Omental fat pad (tissue), 4 donors: ENCODE measurements at places on chromosomes 13 and 19. TPM values are rescaled to one million over a fixed set of nuclear protein-coding genes. Genes with fewer than 3 reads are reported as not detected.

The LHFPL6 gene
- 109 TPM for total RNA-seq

The ADPRHL1 gene
- 0.72 TPM for total RNA-seq

The PRTN3 gene
- total RNA-seq: not detected

The THAP8 gene
- total RNA-seq: 4.9 TPM

The LIM2 gene
- total RNA-seq: not detected

The SOX1 gene
- not detected for total RNA-seq

The C19orf12 gene
- 147 TPM for total RNA-seq

The ZIC5 gene
- total RNA-seq: not detected

The NALCN gene
- total RNA-seq: 0.32 TPM

The CEACAM3 gene
- total RNA-seq: not detected

The NLRP5 gene
- not detected for total RNA-seq

DNA sequence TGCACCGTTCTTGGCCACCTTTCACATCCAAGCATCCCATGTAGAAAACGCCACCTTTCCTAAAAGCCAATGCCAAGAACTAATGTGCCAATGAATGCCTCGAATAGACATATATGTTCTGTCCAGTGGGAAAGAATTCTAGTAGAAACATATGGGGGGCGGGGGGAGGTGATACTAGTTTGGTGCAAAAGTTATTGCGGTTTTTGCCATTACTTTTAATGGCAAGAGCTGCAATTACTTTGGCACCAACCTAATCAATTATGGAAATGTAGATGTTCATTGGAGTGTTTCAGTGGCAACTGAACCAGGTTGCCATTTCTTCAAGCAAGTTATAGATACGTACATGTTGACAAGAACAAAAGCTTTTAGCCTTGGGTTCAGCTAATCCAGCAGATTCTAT lies 34.6 kb downstream of the SLC15A1 start:
- no peak for DNase-seq

GRCh38 chr19:5153601-5154128 lies 184.8 kb downstream of the KDM4B start:
- DNase-seq: no peak

DNA sequence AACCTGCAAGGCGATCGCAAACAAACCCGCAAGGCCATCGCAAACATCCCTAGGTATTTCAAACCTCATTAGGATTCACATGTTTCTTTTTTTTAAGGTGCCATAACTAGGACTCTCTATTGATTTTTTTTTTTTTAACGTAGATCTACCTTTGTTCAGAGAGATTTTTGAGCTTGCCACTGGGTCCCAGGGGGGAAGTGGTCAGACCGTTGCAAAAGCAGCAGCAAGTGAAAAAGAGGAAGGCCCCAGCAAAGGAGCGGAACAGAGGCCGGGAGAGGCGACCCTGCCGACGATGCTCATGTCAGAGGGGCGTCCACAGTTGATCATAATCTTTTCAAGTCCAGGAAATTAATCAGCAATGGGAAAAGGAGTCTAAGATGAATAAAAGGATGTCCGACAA lies 32.7 kb upstream of the FLT1 start:
- no peak for DNase-seq

GRCh38 chr13:81606074-81606473 lies 1265.1 kb upstream of the SPRY2 start:
- no peak for DNase-seq

- no peak for DNase-seq
Observed at GRCh38 chr13:113483504-113484293, 6.8 kb downstream of the DCUN1D2 start.

DNA sequence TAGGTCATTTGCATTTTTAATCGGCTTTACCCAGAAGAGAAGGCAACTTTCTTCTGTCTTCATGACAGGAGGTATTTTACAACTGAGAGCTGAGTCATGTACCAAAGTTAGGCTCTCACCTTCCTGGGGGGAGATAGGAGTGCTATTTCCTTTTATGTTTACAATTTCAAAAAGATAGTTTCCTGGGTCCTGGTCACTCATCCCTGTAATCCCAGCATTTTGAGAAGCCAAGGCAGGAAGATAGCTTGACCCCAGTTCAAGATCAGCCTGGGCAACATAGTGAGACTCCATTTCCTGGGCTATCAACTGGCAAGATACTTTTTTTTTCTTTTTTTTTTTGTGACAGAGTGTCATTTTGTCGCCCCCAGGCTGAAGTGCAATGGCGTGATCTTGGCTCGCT lies 7.6 kb downstream of the LYPD3 start:
- DNase-seq: no peak

- DNase-seq: no peak
Observed at GRCh38 chr13:63377986-63378385, 1962.3 kb upstream of the PCDH20 start.

- DNase-seq: no peak
Observed at GRCh38 chr19:30017172-30017571, 75.1 kb downstream of the URI1 start.

DNA sequence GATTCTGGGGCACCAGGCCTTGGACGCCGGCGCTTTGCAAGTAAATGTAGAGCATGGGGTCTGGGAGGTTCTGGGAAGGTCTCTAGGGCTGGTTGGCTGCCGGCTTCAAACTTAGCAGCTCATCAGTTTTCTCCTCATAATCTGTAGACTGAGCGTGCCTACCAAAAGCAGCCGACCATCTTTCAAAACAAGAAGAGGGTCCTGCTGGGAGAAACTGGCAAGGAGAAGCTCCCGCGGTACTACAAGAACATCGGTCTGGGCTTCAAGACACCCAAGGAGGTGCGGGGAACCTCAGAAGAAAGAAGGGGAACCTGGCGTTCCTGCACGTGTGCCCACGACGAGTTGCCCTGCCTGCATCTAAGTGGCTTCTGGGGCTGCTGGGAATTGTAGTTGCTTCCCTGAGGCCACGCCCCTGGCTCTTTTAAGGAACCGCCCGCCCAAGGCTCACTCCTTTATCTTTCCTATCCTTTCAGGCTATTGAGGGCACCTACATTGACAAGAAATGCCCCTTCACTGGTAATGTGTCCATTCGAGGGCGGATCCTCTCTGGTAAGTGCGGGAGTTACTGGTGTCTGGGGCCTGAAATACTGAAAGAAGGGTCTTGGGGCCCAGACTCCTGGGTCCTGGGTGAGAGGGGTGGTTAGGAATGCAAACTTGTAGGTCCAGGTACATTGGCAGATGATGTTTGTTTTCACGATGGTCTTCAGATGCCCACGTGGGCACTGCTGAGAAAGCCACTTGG lies 984 bp downstream of the RPS11 start:
- no peak for DNase-seq

GRCh38 chr13:33006638-33007037 lies 9.6 kb upstream of the KL start:
- DNase-seq: no peak

DNA sequence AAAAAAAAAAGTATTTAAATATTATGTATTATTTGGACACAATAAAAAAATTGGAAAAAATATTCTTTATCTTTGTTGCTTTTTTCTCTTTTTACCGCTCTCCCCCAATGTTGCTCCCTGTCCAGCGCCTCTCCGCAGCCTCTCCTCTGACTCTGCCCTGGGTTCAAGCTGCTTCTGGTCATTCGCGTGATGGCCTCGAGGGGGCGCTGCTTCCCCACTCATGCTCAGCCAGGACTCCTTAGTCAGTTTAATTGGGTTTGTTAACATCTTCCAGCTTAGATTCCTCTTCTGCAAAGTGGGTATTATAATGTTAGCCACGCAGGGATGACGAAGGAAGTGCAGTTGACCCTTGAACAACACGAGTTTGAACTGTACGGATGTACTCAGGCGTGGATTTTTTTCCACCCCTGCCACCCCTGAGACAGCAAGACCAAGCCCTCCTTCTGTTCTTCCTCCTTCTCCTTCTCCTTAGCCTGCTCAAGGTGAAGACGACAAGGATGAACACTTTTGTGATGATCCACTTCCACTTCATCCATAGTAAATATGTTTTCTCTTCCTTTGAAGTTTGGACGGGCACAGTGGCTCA lies 4.9 kb upstream of the NWD1 start:
- DNase-seq: no peak

GRCh38 chr19:40565910-40566495 lies 10.7 kb upstream of the SHKBP1 start:
- no peak for DNase-seq

GRCh38 chr19:28425046-28425931 lies 787.7 kb downstream of the UQCRFS1 start:
- no peak for DNase-seq

- DNase-seq: no peak
Observed at GRCh38 chr19:53989600-53990533, 1.6 kb upstream of the CACNG6 start.

DNA sequence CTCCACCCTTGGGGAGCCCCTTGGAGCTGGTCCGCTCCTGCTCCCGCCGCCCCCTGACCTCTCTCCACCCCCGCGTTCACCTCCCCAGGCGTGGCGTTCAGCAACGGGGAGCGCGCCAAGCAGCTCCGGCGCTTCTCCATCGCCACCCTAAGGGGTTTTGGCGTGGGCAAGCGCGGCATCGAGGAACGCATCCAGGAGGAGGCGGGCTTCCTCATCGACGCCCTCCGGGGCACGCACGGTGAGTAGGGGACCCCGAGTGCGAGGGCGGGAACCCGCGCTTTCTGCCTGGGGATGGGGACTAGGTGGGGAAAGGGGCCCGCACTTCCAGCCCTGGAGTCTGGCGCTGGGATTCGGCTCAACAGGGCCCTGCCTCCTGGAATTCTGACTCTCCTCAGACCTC lies 1.7 kb downstream of the CYP2A13 start:
- DNase-seq: no peak

- no peak for DNase-seq
Observed at GRCh38 chr13:99227909-99228688, 27.4 kb downstream of the UBAC2 start.

DNA sequence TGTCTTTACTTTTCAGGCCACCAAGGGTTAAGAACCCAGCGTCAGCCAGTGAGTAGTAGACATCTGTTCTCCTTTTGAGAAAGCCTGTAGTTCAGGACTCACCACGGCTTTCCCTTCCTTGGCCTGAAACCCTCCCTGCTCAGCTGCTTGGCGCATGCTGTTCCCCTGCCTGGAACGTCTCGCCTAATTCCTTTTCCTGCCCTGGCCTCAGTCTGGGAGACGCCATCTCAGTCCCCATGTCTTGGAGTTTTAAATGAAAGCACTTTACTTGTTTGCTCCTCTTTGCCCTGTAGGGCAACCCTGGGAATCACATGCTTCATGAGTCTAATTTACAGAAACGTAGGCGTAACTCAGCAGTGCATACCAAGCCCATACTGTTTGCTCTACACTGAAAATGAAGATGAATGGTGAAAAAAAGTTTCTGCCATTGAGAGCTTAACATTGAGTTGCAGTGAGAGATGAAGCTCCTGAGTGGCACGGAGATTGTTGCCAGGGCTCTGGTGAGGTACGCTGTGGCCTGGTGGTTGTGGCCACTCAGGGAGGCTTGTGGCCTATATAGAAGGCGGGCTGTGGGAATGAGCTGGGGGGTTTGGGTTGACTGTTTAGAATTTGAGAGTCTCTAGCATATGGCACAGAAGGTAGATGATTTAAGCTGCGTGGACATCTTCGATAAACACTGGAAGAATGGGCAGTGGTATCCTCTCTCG lies 52.8 kb downstream of the GATAD2A start:
- DNase-seq: no peak

DNA sequence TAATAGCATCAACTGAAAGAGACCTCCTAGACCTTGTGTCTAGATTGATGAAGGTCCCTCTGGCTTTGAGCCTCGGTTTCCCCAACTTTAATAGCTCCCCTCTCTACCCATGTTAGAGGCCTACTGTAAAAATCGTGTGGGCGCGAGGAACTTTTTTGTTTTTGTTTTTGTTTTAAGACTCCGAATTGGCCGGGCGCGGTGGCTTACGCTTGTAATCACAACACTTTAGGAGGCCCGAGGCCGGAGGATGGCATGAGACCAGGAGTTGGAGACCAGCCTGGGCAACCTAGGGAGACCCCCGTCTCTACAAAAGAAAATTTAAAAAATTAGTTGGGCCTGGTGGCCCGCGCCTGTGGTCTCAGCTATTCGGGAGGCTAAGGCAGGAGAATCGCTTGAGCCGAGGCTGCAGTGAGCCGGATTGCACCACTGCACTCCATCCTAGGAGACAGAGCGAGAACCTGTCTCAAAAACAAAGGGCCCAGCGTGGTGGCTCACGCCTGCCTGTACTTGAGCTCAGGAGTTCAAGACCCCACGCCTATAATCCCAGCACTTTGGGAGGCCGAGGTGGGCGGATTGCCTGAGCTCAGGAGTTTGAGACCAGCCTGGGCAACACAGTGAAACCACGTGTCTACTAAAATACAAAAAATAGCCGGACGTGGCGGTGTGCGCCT lies 858 bp upstream of the PPP6R1 start:
- no peak for DNase-seq

DNA sequence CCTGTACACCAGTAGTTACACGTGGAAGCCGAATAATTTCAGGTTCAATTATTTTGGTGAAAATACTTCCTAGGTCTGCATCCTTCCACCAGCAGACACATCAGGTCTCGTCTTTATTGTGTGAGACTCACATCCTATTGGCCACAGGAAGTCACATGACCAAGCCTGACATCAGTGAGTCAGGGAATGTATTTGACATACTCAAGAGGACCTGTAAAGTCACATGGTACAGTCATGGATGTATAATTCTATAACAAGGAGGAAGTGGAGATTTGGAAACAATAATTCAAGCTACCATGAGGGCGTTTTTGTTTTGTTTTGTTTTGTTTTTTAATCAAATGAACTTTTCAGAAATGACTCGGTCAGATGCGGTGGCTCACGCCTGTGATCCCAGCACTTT lies 9.3 kb upstream of the HIF3A start:
- no peak for DNase-seq

GRCh38 chr19:9871626-9872338 lies 36.7 kb downstream of the PIN1 start:
- DNase-seq: no peak

GRCh38 chr19:29861574-29861973 lies 49.8 kb downstream of the CCNE1 start:
- no peak for DNase-seq

DNA sequence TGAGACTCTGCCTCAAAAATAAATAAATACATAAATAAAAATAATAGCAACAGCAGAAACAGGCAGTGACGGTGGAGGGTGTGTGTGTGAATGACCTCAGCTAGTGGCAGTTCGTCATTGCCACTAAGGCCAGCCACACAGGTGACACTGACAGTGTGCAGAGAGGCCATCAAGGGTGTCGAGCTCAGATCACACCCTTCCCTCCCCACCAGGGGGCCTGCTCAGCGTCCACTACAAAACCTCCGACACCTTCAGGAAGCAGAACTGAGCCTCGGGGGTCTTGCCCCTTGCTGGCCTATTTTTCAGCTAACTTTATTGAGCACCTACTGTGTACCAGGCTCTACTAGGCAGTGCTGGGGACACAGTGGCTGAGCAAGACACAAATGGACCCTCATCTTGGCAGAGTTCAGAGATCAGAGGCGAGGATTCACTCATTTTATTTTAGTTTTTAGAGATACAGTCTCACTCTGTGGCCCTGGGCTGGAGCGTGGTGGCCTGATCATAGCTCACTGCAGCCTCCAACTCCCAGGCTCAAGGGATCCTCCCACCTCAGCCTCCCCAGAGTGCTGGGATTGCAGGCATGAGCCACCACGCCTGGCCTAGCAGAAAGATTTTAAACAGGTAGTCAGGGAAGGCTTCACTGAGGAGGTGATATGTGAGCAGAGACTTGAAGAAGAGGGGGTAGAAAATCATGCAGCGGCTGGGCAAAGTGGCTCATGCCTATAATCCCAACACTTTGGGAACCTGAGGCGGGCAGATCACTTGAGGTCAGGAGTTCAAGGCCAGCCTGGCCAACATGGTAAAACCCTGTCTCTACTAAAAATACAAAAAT lies 30.3 kb upstream of the SEMA6B start:
- no peak for DNase-seq

GRCh38 chr13:26599403-26599802 lies 41.9 kb downstream of the WASF3 start:
- DNase-seq: no peak
